Stimulated activated CD4-positive, alpha-beta T cell treated with anti-CD3 and anti-CD28 coated beads, TNF-alpha, amount 100 ng/mL, for 24 hours (primary cell): ENCODE measurements at places on chromosomes 4 and X.

GRCh38 chr4:14336656-14337055 lies 665.6 kb upstream of the CPEB2 start:
- DNase-seq, result no peak

DNA sequence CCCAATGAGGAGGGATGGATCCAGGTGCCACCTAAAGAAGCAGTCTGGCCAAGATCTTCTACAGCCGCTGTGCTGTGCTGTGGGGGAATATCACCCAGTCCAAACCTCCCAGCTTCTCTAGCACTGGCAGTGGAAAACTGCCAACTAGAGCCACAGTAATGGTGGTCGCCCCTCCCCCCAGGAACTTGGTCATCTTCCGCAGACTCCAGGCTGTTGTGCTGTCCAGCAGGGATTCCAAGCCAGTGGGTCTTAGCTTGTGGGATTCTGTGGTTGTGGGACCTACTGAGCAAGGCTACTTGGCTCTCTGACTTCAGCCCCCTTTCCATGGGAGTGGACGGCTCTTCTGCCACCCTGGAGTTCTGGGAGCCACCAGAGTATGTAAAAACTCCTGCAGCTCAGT lies 18.2 kb downstream of the GPRASP1 start:
- DNase-seq, result no peak

DNA sequence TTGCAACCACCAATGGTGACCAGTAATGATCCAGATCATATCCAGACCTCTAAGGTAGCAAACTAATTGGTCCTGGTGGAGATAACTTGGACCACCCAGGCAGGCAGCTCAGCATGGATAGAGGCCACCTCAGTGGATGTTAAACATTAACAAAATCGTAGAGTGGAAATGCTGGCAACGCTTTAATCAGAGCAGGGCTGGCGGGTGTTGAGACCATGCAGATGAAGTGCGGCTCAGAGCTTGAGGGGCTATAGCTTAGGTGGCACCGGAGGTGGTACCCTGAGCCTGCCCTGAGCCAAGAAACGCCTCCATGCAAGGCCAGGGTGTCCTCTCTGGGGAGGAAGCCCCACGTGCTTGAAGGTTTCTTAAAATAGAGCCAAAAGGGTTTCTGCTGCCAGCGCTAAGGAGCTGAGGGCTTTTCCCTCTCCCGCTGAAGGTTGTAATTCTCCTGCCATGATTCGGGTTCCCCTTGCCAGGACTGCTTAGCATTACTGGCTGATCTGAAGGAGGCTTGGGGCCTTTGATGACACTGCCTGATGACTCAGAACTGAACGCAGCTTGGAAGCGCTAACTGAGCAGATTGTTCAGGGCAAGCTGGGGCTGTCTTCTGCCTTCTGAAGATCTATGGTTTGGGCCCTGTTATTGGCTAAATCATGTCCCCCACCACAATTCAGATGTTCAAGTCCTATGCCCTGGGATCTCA lies 177.8 kb upstream of the ATP6AP2 start:
- no peak for DNase-seq

- DNase-seq, result no peak
Measured at GRCh38 chr4:103026868-103027267, 7.4 kb upstream of the SLC9B1 start.

DNA sequence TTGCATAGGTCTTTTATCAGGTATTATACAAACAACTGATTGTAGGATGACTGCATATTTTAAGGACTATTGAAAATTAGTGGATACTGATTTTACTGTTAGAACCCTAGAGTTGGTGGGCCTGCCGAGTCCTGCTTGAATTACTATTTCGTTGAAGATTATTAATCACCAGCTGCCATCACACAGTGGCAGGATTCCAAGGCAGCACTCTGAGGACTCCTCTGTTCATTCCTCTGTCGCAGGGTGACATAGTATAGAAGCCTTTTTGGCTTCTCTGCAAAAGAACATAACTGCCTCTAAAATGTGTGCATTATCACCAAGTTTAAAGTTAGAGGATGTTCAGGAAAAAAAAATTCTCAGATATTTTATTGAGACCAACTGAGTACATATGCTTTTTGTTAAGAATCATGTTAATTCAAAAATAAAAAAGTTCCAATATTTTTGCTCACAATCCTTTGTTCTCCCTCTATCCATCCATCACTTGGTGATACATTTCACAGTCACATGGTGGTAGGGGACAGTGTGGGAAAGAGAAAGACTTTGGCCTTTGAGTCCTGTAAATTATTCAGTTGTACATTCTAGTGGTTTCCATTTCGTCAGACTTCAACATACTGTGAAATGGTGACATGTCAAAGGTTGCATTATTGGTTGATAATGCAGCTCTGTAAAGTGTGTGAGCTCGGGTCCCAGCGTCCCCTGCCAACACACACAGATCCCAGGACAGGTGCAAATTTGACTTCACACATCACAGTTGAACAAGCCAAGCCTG lies 332.5 kb downstream of the GRID2 start:
- no peak for DNase-seq

DNA sequence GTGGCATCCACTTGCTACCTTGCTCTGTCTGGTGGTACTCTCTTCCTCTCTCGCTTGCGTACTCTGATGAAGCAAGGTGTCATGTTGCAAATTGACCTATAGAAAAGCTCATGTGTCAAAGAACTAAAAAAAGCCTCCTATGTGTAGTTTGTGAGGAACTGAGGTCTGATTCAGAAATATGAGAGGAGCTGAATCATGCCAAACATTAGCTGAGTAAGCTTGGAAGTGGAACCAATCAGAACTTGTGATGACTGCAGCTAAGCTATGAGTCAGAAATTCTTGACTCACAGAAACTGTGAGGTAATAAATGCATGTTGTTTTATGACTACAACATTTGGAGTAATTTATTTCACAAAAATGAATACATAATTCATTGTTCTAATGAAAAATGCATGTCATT lies 2138.8 kb downstream of the PCDH7 start:
- no peak for DNase-seq

DNA sequence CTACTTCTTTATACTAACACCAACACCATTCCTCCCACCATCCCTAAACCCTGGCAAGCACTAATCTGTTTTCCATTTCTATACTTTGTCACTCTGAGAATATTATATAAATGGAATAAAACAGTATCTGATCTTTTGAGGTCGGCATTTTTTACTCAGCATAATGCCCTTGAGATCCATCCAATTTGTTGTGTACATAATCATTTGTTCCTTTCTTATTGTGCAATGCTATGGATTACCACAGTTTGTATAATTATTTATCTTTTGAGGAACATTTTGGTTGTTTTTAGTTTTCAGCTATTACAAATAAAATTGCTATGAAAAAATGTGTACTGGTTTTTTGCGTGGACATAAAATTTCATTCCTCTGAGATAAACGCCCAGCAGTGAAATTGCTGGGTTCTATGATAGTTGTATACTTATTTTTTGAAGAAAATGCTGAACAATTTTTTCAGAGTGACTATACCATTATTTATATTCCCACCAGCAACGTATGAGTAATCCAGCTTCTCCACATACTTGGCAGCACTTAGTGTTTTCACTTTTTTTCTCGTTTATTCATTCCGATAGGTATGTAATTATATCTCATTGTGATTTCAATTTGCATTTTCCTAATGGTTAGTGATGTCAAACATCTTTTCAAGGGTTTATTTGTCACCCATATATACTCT lies 154.3 kb upstream of the DCAF8L1 start:
- DNase-seq, result no peak

DNA sequence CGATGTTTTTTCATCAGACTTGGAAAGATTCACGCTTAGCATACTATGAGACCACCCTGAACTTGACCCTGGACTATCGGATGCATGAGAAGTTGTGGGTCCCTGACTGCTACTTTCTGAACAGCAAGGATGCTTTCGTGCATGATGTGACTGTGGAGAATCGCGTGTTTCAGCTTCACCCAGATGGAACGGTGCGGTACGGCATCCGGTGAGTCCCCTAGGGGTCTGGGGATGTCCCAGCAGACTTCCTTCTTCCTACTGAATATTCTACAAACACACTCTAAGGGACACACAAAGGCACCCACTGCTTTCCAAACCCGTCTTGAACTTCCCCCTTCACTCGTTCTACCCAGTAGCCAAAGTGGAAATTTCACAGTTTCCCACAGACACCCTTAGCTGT lies 9.3 kb downstream of the GABRQ start:
- no peak for DNase-seq

DNA sequence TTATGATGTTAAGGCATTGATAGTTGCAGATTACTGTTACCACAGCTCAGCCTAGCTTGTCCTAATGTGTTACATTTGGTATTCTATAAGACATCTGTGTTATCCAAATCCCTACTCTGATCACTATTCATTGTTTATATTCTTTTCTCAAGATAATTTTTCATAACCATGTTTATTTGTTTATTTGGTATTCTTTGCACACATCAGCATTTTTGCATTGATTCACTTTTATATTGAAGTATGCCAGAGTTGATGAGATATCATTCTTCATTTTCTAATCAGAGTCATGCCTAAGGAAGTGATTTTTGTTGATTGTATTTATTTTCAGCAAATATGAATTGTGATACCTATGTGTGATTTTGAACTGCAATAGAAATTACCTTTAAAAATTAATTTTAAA lies 61.2 kb upstream of the PDHA2 start:
- no peak for DNase-seq

GRCh38 chr4:7294176-7294756 lies 101.9 kb downstream of the SORCS2 start:
- DNase-seq, result no peak
